ENCODE measurements at places on chromosomes 6 and 20. TPM values are rescaled to one million over a fixed set of nuclear protein-coding genes. Genes with fewer than 3 reads are reported as not detected.

DNA sequence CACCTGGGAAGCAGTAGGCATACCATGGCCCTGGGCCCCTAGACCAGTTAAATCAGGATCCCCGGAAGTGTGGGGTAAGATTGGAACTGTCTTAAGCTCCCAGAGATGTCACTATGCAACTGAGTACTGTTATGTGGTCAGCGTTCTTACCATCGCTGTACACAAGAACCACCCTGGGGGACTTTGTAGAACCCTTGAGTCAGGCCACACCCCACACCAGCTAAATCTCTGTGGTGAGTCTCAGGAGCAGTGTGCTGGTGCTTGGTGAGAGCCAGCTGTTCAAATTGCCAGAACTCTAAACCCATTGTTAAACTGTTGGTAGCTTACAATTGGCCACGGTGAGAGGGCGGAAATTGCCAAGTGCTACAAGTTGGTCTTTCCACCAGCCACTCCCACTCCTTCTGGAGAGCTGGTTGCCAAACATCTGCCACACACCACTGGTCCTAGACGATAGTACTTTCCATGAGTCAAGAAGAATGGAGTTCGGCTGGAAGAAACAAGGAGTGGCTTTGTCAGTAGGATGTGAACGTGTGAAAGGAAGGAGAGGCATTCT is 80.5 kb upstream of the SYNDIG1 start:
- DNase-seq, result no peak
- H3K4me3 ChIP-seq, result no peak overlapping the region
- no peak overlapping the region for H3K27ac ChIP-seq
- no peaks in the 10 kb centered on the region for H3K36me3 ChIP-seq
- H3K4me1 ChIP-seq, result no peaks in the 10 kb centered on the region

GRCh38 chr6:37816599-37817375 is 2.7 kb upstream of the ZFAND3 start:
- H3K27ac ChIP-seq, result no peak overlapping the region
- no peak for DNase-seq
- H3K27me3 ChIP-seq, result no peaks in the 10 kb centered on the region
- peaks cover 34% of the 10 kb centered on the region for H3K4me1 ChIP-seq

DNA sequence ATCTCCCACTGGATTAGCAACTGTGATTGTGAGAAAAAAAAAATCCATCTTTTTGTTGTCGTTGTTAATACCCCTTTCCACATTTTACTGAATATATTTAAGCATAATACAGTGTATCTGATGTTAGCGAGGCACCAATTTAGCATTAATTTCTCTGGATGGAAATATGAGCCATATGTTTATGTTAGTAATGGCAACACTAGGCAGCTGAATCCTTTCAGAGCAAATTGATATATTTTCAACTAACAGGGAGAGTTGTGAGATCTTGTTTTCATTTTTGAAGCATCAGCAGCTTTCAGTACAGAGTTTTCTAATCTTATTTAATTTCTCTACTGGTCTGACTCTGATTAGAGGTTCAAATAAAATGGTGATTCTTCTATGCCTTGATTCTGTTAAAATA is 84.8 kb upstream of the HDAC2 start:
- H3K27ac ChIP-seq, result no peak overlapping the region
- no peak overlapping the region for H3K4me3 ChIP-seq
- H3K27me3 ChIP-seq, result no peaks in the 10 kb centered on the region
- no peaks in the 10 kb centered on the region for H3K4me1 ChIP-seq
- no peak for DNase-seq

The ZSCAN23 gene
- total RNA-seq, result 1.5 TPM

The RIN2 gene
- 48.8 TPM for total RNA-seq

DNA sequence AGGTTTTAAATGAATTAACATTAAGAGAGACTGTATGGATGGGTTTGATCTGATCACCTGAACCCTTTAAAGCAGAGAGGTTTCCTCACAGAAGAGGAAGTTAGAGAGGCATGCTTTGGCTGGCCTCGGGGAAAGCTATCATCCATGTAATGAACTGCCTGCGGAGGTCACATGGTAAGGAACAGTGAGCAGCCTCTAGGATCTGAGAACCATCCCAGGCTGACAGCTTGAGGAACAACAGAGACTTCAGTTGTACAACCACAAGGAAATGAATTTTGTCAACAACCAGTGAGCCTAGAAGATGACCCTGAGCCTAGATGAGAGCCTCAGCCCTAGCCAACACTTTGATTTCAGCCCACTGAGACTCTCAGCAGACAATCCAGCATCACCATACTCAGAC is 2.9 kb upstream of the COL21A1 start:
- peaks cover 23% of the 10 kb centered on the region for H3K4me1 ChIP-seq
- DNase-seq, result no peak
- no peak overlapping the region for H3K4me3 ChIP-seq
- no peak overlapping the region for H3K27ac ChIP-seq
- no peaks in the 10 kb centered on the region for H3K36me3 ChIP-seq
- peaks cover 15% of the 10 kb centered on the region for H3K27me3 ChIP-seq

The MRPS18A gene
- total RNA-seq, result 41.8 TPM

The SLC22A16 gene
- not detected for total RNA-seq

- peaks cover 5% of the 10 kb centered on the region for H3K4me1 ChIP-seq
- H3K27me3 ChIP-seq, result peaks cover 22% of the 10 kb centered on the region
- H3K27ac ChIP-seq, result no peak overlapping the region
- H3K36me3 ChIP-seq, result no peaks in the 10 kb centered on the region
Measured at GRCh38 chr6:169974663-169975062, 223.2 kb downstream of the ERMARD start.

DNA sequence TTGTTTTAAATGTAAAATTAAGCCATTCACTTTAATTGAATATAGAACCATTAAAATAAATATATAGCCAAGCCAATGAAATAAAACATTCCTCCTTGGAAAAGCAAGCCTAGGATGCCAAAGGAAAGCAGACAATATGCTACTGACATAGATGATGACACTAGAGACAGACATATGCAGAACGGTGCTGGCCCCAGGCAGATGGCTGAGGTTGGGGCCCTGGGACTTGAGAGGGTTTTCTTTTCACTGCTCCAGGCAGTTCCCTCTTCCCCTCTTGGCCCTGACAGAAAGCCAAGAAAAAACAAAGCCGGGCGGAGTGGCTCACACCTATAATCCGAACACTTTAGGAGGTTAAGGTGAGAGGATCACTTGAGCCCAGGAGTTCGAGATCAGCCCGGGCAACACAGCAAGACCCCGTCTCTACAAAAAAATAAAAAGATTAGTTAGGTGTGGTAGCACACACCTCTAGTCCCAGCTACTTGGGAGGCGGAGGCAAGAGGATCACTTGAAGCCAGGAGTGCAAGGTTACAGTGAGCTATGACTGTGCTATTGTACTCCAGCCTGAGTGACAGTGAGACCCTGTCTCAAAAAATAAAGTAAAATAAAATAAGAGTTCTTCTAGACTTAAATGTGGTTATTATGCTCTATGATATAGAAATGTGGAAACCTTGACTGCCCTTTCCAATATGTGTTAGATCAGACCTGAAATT is 31.2 kb downstream of the FASTKD5 start:
- H3K36me3 ChIP-seq, result no peaks in the 10 kb centered on the region
- H3K4me1 ChIP-seq, result peaks cover 19% of the 10 kb centered on the region
- H3K27me3 ChIP-seq, result no peaks in the 10 kb centered on the region
- DNase-seq, result no peak
- H3K4me3 ChIP-seq, result no peak overlapping the region

DNA sequence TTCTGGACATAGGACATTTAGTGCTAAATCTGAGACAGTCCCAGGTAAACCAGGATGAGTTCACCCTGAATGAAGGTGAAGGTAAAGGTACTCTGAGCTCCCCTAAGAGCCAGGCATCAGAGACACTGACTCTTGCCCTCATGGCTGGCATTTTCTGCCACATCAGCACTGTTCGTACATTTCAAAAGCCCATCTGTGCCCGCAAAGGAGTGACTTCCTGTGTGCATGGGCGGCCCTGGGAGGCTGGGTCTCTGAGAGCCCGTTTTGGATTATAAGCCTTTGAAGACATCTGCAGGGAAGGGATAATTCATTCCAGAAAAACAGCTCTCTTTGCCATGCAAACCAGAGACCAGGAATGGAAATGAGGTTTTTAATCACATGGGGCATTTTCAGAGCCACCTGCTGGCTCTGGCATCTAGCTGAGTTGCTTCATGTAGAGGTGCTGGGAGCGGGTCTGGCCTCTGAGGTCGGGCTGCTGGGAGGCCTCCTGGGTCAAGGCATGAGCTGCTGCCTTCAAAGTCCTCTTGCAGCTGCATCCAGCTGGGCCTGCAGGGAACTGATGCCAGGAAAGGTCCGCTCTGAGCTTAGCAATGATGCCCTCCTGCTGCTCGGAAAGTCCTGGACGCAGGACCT is 348.3 kb downstream of the DHX35 start:
- H3K4me1 ChIP-seq, result no peaks in the 10 kb centered on the region
- no peak for DNase-seq
- no peak overlapping the region for H3K4me3 ChIP-seq
- H3K36me3 ChIP-seq, result peaks cover 5% of the 10 kb centered on the region

The CST2 gene
- not detected for total RNA-seq

- peaks cover 90% of the 10 kb centered on the region for H3K4me1 ChIP-seq
- no peaks in the 10 kb centered on the region for H3K36me3 ChIP-seq
- H3K27ac ChIP-seq, result no peak overlapping the region
- DNase-seq, result no peak
Measured at GRCh38 chr20:49985617-49986016, 2.8 kb downstream of the SNAI1 start.

The TAB2 gene
- total RNA-seq, result 56.7 TPM

- no peak for DNase-seq
- H3K36me3 ChIP-seq, result no peaks in the 10 kb centered on the region
- H3K27me3 ChIP-seq, result no peaks in the 10 kb centered on the region
- H3K4me3 ChIP-seq, result no peak overlapping the region
- H3K27ac ChIP-seq, result no peak overlapping the region
Measured at GRCh38 chr20:12108846-12109245, 191.2 kb downstream of the BTBD3 start.

The SLC44A4 gene
- 0.08 TPM for total RNA-seq

- peaks cover 4% of the 10 kb centered on the region for H3K36me3 ChIP-seq
- DNase-seq, result no peak
- H3K27me3 ChIP-seq, result no peaks in the 10 kb centered on the region
- H3K4me1 ChIP-seq, result peaks cover 79% of the 10 kb centered on the region
- H3K27ac ChIP-seq, result peak overlapping the region; percentile 94
- peak overlapping the region; percentile 93 for H3K4me3 ChIP-seq
Measured at GRCh38 chr6:85675030-85675819, 32.5 kb upstream of the SYNCRIP start.

DNA sequence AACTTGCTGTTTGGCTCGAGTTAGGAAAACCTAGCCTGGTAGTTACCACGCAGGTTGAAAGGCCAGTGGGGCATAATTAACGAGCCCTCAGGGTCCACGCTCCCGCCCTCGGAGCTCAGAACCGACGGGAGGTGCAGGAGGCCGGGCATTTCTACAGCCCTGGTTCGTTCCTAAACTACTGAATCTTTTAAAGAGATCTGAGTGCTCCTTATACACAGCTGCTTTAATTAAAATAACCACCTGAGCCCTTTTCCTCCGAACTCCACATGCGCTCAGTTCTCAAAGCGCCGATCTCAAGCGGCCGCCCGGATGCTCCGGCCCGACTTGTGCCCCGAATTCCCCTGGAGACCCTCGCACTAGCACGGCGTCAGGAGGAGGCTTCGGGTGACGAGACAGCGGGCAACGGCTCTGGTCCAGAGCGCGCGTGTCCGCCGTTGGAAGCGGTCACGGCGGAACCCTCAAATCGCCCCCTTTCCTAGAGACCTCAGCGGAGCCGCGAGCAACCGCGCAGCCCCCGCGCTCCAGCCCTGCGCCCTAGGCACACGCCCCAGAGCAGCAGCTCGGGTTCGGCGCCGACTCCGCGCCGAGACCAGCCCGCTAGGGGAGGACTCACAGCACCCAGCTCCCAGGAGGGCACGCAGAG is 397 bp downstream of the WDR27 start:
- peaks cover 14% of the 10 kb centered on the region for H3K36me3 ChIP-seq
- peaks cover 56% of the 10 kb centered on the region for H3K4me1 ChIP-seq
- peak overlapping the region; percentile 96 for H3K4me3 ChIP-seq
- DNase-seq, result no peak
- H3K27me3 ChIP-seq, result no peaks in the 10 kb centered on the region

DNA sequence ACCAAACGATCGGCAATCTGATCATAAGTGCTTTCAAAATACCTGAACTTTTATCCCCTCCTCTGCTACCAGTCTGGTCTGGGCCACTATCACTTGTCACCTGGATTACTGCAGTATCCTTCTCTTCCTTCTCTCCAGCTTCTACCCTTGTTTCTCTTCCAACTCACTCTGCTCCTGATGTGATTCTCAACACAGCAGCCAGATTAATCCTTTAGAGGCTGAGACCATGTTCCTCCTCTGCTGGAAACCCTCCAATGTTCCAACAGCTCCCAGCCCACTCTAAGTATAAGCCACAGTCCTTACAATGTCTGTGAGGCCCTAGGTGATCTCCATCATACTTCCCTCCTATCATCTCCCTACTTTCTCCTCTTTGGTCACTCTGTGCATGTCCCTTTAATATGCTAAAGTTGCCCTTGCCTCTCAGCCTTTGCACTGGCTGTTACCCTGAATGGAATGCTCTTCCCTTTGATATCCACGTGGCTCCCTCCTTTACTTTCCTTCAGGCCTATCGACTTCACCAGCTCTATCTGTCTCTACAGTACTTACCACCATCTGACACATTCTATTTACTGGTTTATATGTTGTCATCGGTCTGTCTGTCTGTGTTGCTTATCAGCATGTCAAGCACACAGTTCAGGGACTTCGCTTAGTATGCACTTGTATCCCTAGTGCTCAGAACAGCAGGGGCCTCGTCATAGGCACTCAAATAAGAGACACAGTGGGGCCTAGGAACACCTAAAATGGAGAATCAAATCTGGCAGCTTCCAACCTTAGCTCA is 35.0 kb upstream of the RNF24 start:
- H3K27ac ChIP-seq, result peak overlapping the region; percentile 78
- DNase-seq, result no peak
- no peaks in the 10 kb centered on the region for H3K36me3 ChIP-seq
- H3K4me1 ChIP-seq, result peaks cover 34% of the 10 kb centered on the region
- no peaks in the 10 kb centered on the region for H3K27me3 ChIP-seq

DNA sequence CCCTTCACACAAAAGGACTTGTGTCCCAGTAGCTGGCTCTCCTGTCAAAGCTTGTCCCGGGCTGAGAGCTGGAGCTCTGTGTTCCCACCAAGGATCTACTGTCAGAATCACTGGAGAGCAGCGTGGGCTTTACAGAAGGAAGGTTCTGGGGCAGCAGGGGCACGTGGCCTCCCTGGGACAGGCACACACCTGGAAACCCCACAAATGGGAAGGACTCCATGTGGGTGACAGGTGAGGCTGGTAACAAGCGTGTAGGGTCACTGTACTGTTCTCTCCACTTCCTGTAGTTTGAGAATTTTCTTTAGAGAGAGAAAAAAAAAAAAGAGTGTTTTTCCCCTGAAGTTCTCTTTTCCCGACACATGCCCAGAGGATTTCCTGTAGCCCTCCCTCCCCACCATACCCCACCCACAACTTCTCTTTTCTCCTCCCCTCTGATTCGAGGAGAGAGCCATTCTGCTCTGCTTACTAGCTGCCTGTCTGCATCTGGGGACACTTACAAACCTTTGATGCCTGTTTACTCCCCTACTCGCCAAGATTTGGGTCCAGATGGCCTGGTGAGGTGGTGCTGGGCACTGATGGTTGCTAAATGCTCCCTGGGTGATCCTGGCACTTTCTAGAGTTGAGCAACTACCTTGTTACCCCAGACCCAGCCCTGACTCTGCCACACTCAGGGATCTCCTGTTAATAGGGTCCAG is 84.1 kb upstream of the SIRPA start:
- no peaks in the 10 kb centered on the region for H3K27me3 ChIP-seq
- H3K4me3 ChIP-seq, result no peak overlapping the region
- peak; percentile 19 for DNase-seq

GRCh38 chr6:79506251-79506650 is 31.0 kb downstream of the LCA5 start:
- H3K4me3 ChIP-seq, result no peak overlapping the region
- no peak overlapping the region for H3K27ac ChIP-seq
- H3K4me1 ChIP-seq, result no peaks in the 10 kb centered on the region
- no peak for DNase-seq
- no peaks in the 10 kb centered on the region for H3K27me3 ChIP-seq
- peaks cover 10% of the 10 kb centered on the region for H3K36me3 ChIP-seq

All from left ventricle myocardium inferior (tissue), 1 donor.